ENCODE measurements at places on chromosomes 16 and 17.
A peak's percentile ranks its signal among the peaks of the same experiment; 100 is the strongest.

- no peak for DNase-seq
Measured at GRCh38 chr16:73151225-73151624, 103.3 kb upstream of the ZFHX3 start.

DNA sequence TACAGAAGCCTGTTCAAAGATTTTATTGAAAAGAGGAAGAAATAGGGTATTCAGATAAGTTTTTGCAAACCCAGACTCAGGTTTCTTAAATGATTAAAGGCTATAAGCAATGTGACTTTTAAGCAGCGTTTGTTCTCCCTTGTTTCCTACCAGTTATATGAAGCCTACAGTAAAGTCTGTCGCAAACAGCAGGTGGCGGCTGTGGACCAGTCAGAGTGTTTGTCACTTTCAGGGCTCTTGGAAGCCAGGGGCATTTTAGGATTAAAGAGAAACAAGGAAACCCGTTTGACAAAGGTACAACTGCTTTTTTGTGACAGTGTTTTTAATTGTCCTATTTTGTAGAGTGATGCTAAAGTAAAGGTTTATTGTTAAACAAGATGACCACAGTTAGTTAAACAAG is 7.7 kb upstream of the RARA start:
- no peak for DNase-seq

DNA sequence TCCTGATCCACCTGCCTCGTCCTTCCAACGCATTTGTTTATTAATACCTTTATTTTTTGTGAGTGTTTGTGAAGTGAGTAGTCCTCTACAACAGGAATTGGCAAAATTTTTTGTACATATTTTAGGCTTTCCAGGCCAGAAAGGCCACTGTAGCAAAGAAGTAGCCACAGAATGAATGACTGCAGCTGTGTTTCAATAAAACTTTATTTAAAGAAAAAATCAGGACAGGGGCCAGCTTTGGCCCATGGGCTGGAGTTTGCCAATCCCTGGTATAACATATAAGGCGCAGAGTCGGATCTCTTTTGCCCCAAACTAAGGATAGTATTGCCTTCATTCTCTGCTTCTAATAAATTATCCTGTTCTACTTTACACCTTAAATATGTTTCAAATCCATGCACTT is 198.0 kb upstream of the COX10 start:
- DNase-seq = no peak

- no peak for DNase-seq
Measured at GRCh38 chr17:1779571-1780131, 17.8 kb downstream of the SERPINF1 start.

DNA sequence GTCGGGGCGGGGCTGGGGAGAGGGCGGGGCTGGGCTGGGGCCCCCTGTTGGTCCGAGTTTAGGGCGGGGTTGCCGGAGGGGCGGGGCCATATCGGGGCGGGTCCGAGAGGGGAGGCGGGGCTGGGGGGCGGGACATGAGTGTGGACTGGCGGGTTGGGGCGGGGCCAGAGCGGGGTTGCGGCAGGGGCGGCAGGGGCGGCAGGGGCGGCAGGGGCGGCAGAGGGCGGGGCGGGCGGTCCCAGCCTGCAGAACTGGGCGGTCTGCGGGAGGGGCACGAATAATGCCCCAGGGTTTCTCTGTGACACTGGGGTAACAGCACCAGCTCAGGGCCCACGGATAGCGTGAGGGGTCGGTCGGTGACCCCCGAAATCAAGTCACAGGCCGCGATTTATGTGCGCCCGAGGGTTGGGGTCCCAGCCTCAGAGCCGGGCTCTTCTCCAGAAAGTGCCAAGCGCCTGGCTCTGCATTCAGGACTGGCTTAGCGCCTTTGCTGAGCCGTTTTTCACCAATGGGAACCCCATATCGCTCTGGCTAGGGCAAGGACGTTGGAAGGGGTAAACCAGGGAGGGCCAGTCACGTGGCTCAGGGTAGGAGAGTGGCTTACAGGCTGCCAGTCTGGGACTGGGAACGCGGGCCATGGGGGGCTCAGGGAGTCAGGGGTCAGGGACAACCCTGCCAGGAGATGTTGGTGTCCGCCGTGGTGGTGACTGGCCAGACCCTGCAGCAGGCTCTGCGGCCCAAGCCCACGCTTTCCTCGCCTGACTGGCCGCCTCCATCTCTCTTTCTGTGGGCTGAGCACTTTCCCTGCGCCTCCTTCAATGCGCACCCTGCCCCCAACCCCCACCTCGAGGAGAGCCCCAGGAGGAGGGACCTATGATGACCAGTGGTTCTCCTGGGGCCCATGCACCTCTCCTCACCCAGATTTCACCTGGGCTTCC is 1.2 kb upstream of the METTL26 start:
- peak; percentile 93 for DNase-seq

DNA sequence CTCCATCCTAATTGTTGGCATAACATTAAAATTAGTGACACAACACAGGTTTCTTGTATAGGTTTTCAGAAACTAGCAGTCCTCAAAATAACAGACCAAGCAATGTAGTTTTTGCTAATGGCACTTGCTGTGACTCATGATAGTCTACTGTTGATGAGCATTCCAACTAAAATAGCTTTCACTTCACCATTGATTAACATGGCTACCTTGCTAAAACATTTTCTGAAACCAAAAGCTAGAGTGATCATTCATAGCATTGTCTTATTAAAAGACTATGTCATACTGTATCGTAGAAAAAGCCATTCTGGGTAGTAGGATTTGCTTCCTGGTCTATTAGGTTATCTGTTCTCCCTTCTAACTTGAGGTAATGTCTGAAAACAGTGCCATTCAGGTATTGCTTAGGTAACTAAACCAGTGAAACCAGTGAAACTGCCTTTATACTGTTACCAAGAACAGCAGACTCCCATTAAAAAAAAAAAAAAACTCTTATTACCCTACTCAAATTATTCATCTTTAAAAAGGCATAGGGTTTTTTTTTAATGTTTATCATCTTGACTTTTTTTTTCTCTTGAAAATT is 2.5 kb upstream of the CLTC start:
- no peak for DNase-seq

GRCh38 chr17:9173386-9173983 is 152.2 kb downstream of the NTN1 start:
- DNase-seq = no peak

- no peak for DNase-seq
Measured at GRCh38 chr17:72952641-72953315, 139.7 kb downstream of the SLC39A11 start.

- no peak for DNase-seq
Measured at GRCh38 chr17:71427801-71428200, 693.0 kb upstream of the SOX9 start.

DNA sequence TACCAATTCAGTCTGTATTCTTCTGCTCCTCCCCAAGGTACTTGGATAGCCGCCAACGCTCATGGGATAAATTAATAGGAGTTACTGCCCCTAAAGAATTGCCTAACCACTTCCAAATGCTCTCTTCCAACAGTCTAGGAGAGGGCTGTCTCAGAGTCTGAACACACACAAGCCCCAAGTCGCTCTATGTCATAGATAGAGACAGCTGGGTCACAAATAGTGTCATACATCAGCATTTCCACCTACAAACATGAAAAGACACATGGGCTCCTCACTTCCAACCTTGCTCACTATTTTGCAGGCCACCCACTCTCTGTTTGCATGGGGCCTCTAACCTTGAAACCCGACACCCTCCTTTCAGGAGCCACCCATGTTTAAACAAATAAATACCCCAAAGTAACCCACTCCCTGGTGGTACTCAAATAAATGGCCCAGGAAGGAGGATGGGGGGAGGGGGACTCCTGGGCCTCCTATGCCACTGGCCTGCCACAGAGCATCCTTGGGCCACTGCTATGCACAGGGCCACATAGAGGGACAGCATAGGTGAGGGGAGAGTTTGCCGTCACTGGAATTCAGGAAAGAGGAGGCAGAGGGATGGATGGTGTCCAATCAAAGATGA is 265.9 kb downstream of the SOX9 start:
- DNase-seq = no peak

- DNase-seq = no peak
Measured at GRCh38 chr16:28531777-28532744, 6.7 kb downstream of the NUPR1 start.

- no peak for DNase-seq
Measured at GRCh38 chr16:79562166-79562823, 38.2 kb downstream of the MAF start.

All from stimulated activated CD4-positive, alpha-beta T cell treated with anti-CD3 and anti-CD28 coated beads, Interleukin-1b, Interleukin-23, amount 100 ng/mL, for 4 hours (primary cell).